Mammary microvascular endothelial cell (primary cell): ENCODE measurements at places on chromosomes 6 and 20. TPM values are rescaled to one million over a fixed set of nuclear protein-coding genes. Genes with fewer than 3 reads are reported as not detected.

CFB gene
- total RNA-seq = 3.9 and 7.0 TPM in 2 replicates

FARS2 gene
- total RNA-seq = 15.1 and 16.1 TPM in 2 replicates

UNC5CL gene
- not detected in 2 replicates for total RNA-seq

SERINC3 gene
- total RNA-seq = 64.0 and 65.3 TPM in 2 replicates

MUC22 gene
- not detected in 2 replicates for total RNA-seq

CRYBG1 gene
- total RNA-seq = 24.1 and 24.3 TPM in 2 replicates

SLPI gene
- not detected in 2 replicates for total RNA-seq

GABRR2 gene
- total RNA-seq = 0.39 TPM in 1 of 2 replicates, not detected in the other

KHDC1L gene
- total RNA-seq = not detected in 2 replicates

SMLR1 gene
- not detected in 2 replicates for total RNA-seq

ADAM33 gene
- not detected in 2 replicates for total RNA-seq

CAP2 gene
- total RNA-seq = 1.8 and 1.9 TPM in 2 replicates

LGSN gene
- not detected in 2 replicates for total RNA-seq

HSPA1L gene
- total RNA-seq = 0.33 and 0.39 TPM in 2 replicates

CPXM1 gene
- 0.20 TPM in 1 of 2 replicates, not detected in the other for total RNA-seq

TNNC2 gene
- not detected in 2 replicates for total RNA-seq

ITPA gene
- total RNA-seq = 62.8 and 65.4 TPM in 2 replicates

AGER gene
- 0.59 and 1.3 TPM in 2 replicates for total RNA-seq

ACAT2 gene
- total RNA-seq = 43.2 and 54.2 TPM in 2 replicates

ALDH5A1 gene
- 0.25 and 0.40 TPM in 2 replicates for total RNA-seq

LIN28B gene
- not detected in 2 replicates for total RNA-seq

LY6G5C gene
- total RNA-seq = 2.5 and 3.3 TPM in 2 replicates

RPRD1B gene
- 10.7 and 10.9 TPM in 2 replicates for total RNA-seq

LAMA4 gene
- 278 TPM in 2 replicates for total RNA-seq

COL9A3 gene
- 0.79 TPM in 1 of 2 replicates, not detected in the other for total RNA-seq

HLA-G gene
- total RNA-seq = not detected in 2 replicates

CTSZ gene
- 180 and 216 TPM in 2 replicates for total RNA-seq

MPIG6B gene
- not detected in 2 replicates for total RNA-seq

EYA2 gene
- total RNA-seq = not detected in 2 replicates

TREM2 gene
- not detected in 2 replicates for total RNA-seq
